ENCODE measurements at places on chromosomes 13 and 19.

DNA sequence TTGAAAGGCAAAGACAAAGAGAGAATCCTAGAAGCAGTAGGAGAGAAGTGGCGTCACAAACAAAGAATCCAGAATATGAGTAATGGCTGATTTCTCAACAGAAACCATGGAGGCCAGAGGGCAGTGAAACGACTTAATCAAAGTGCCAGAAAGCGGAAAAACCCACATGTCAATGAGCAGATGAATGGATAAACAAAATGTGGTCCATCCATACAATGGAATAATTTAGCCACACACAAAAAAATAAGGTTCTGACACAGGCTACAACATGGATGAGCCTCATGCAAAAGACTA, 52.2 kb upstream of the RANBP3 start:
- no peak for DNase-seq
- no peak overlapping the region for H3K27ac ChIP-seq
- H3K27me3 ChIP-seq = no peaks in the 10 kb centered on the region
- H3K36me3 ChIP-seq = no peaks in the 10 kb centered on the region

GRCh38 chr19:15418231-15418578, 583 bp downstream of the AKAP8L start:
- H3K4me1 ChIP-seq = peaks cover 28% of the 10 kb centered on the region
- H3K27me3 ChIP-seq = no peaks in the 10 kb centered on the region
- H3K36me3 ChIP-seq = peaks cover 7% of the 10 kb centered on the region
- H3K27ac ChIP-seq = peak overlapping the region; percentile 50
- peak overlapping the region; percentile 86 for H3K4me3 ChIP-seq

GRCh38 chr19:2507109-2507508, 31.2 kb downstream of the GADD45B start:
- peaks cover 31% of the 10 kb centered on the region for H3K4me1 ChIP-seq
- H3K27ac ChIP-seq = no peak overlapping the region
- no peaks in the 10 kb centered on the region for H3K36me3 ChIP-seq
- peak; percentile 71 for DNase-seq
- no peaks in the 10 kb centered on the region for H3K27me3 ChIP-seq

- H3K36me3 ChIP-seq = no peaks in the 10 kb centered on the region
- no peak overlapping the region for H3K4me3 ChIP-seq
- no peaks in the 10 kb centered on the region for H3K27me3 ChIP-seq
- no peak for DNase-seq
These were observed 45.8 kb upstream of the RCBTB2 start for GRCh38 chr13:48578516-48579164.

- no peaks in the 10 kb centered on the region for H3K36me3 ChIP-seq
- H3K27me3 ChIP-seq = peaks cover 13% of the 10 kb centered on the region
- no peaks in the 10 kb centered on the region for H3K4me1 ChIP-seq
- no peak overlapping the region for H3K4me3 ChIP-seq
These were observed 29.5 kb upstream of the CEBPG start for GRCh38 chr19:33343859-33344572.

- H3K27ac ChIP-seq = no peak overlapping the region
- DNase-seq = no peak
- H3K27me3 ChIP-seq = no peaks in the 10 kb centered on the region
- no peak overlapping the region for H3K4me3 ChIP-seq
These were observed 98.8 kb downstream of the EPSTI1 start for GRCh38 chr13:42893214-42893671.

DNA sequence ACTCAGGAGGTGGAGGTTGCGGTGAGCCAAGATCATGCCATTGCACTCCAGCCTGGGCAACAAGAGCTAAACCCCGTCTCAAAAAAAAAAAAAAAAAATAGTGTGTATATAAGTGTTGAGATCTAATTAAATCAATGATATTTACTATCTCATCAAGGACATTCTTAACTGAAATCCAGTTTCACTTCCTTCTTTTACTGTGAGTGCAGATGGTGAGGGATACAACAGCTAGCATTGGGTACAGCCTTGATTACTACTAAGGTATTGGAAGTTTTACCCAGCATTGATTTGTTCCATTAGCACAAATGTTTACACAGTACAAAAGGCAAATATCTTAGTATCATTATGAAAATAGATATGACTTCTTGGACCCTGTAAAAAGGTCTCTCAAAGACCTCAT, 546.6 kb downstream of the KCTD12 start:
- no peak overlapping the region for H3K4me3 ChIP-seq
- H3K36me3 ChIP-seq = no peaks in the 10 kb centered on the region
- H3K4me1 ChIP-seq = no peaks in the 10 kb centered on the region
- no peak overlapping the region for H3K27ac ChIP-seq
- H3K27me3 ChIP-seq = no peaks in the 10 kb centered on the region
- DNase-seq = no peak

DNA sequence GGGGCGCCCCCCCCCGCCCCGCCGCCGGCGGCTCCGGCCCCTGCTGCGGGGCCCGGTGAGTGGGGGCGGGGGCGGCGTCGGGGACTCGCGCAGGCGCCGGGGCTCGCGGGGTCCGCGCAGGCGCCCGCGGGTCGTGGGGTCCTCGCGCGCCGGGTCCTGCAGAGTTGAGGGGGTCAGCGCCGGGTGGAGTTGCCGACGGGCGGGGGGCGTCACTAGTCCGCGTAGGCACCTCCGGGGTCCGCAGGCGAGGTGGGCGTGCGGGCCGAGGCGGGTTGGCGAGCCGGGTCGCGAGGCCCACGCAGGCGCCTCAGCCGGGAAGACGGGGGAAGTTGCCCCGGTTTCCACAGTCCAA, 365 bp downstream of the PPP6R1 start:
- no peaks in the 10 kb centered on the region for H3K27me3 ChIP-seq
- H3K36me3 ChIP-seq = no peaks in the 10 kb centered on the region
- peaks cover 60% of the 10 kb centered on the region for H3K4me1 ChIP-seq
- peak; percentile 69 for DNase-seq
- H3K27ac ChIP-seq = peak overlapping the region; percentile 95
- H3K4me3 ChIP-seq = peak overlapping the region; percentile 91

GRCh38 chr13:101709952-101710351, 257.5 kb downstream of the ITGBL1 start:
- H3K27ac ChIP-seq = no peak overlapping the region
- H3K4me3 ChIP-seq = no peak overlapping the region
- no peak for DNase-seq
- H3K36me3 ChIP-seq = no peaks in the 10 kb centered on the region

Data from natural killer cell (primary cell).